ENCODE measurements at places on chromosomes 16 and 17.

GRCh38 chr17:44910231-44911106 is 4.8 kb downstream of the GFAP start:
- no peak for DNase-seq

GRCh38 chr17:82786427-82786826 is 34.6 kb downstream of the TBCD start:
- no peak for DNase-seq

GRCh38 chr16:56933828-56934598 is 2.1 kb downstream of the HERPUD1 start:
- DNase-seq: peak; percentile 39

DNA sequence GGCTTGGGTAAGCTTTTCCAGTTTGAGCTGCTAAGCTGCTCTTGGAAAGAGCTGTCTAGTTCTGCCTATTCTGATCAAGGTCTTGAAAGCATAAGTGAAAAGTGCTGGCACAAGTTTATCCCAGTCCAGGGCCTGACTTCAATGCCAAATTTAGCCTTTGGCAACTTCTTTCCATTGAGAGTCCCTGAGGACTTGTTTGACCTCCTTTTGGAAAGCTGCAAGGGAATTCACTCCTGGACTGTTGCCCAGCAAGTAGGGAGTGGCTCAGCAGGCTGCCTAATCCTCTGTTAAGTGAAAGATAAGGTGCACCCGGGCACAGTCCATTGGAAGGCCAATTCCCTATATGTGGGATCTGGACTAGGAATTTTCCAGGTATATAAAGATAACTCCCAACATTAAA is 16.0 kb upstream of the TANC2 start:
- peak; percentile 99 for DNase-seq

DNA sequence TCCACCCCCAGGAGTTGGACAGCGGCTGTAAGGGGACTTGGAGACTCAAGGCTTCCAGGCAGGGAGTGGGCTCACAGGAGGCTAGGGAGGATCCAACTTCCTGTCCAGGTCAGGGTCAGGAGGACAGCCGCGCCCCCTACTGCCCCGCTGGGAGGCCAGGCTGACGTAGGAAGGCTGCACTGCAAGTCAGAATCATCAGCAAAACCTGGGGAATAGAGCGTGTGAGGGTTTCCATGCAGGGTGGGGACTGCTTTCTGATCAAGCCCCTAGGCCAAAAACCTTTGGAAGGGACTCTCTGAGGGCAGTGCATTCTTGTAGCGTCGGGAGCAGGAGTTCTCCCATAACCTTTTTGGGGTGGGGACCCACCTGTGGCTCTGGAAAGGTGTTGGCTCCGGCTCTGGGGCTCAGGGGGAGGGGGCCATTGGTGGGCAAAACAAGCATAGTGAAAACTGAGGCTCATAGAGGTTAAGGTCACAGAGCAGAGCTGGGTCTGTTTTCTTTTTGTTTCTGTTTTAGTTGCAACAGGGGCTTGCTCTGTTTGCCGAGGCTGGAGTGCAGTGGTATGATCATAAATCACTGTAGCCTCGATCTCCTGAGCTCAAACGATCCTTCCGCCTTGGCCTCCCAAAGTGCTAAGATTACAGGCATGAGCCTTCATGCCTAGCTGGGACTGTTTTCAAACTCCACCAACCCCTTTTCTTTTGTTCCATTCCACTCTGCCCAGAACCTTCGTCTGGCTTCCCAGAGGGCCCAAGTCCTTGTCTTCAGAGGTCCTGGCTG is 22.1 kb downstream of the RAI1 start:
- no peak for DNase-seq

- DNase-seq: no peak
These were observed 115.3 kb upstream of the HLF start for GRCh38 chr17:55149485-55149884.

- no peak for DNase-seq
These were observed 26.2 kb upstream of the ALKBH5 start for GRCh38 chr17:18157354-18157985.

- DNase-seq: no peak
These were observed 1.0 kb downstream of the LITAF start for GRCh38 chr16:11585460-11586377.

DNA sequence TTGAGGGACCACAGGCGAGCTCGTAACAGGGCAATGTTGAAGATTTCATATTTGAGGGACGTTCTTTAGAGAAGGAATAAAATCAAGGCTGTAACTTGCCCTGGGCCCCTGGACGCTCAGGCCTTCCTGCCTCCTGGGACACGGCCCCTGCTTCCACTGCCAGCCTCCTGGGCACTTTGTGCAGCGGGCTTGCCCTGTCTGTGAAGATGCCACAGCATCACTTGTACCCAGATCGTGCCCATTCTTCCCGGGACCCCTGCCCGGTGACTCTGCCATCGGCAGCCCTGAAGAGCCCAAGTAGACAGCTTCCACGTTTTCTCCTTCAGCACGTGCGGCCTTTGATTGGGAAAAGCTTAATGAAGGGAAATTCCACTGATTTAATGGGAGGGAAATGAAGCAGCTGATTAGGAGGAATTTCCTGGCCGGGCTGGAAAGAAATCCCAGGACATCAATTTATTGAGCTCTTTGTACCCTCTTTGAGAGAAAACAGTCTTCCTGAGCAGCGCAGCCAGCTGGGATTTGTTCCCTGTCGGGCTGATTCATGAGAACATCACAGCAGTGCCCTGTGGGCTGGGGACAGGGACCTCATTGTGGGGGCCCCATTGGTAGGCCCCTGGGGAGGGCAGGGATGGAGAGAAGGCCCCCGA is 71.5 kb downstream of the CRISPLD2 start:
- no peak for DNase-seq

DNA sequence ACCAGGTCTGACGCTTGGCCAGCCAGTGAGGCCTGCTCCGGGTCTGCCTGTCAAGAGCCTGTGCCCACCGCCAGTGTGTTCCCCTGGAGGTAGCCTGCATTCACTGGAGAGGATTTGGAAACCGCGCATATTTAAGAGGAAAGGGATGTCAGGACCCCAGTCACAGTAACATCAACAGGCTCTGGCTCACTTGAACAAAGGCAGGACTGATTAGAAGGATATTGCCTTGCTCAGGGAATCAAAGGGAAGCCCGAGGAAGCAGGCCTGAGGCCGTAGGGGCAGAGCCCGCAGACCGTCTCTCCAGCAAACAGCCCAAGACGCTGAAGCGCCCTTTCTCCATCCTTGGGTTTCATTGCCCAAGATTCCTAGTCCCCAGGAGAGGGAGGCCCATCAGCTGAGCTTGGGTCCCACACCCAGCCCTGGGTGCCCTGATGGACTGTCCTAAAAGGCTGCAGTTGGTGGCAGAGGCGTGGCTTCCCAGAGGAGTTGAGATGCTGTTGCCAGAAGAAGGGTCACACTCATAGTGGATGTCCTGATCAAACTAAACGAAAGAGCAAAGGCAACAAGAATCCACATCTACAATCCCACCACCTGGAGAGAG is 23.2 kb downstream of the NT5M start:
- DNase-seq: no peak

Data from fibroblast of the aortic adventitia (primary cell).